ENCODE measurements at places on chromosomes 4 and X.

- DNase-seq = no peak
Measured at GRCh38 chr4:176333076-176333475, 13.3 kb downstream of the SPCS3 start.

DNA sequence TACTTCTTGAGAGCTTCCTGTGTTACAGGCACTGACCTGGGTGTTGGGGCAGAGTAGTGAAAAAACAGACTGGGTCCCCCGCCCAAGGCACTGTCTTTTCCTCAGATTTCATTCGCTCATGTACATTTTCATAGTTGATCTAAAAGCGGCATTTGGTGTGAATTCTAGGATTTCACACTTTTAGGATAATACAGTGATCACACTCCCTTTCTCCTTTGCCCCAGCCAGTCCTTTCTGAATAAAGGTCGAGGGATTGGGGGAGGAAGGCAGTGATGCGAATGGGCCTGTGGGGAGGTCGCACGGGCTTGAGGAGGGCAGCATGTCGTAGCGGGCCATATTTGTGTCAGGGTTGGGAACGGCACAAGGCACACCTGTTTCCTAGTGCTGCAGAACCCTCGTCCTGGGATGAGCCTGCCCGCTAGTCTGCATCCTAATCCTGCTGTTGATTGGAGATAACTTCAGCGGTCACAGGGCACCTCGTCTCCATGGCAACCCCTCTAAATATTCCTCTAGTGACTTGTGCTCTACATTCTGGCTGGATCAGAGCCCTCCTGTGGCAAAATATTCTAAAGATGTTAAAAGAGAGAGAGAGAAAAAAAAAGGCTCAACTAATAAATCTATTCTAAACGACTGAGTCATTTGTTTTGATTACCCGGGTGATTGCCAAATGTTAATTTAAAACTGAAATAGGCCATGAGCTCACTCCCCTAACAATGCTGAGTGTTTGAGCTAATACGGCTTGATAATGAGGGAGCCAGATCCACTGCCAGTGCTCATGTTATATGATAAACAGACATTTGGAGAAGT lies 21.8 kb downstream of the FHL1 start:
- no peak for DNase-seq

- DNase-seq = peak; percentile 23
Measured at GRCh38 chrX:71910986-71911730, 513 bp downstream of the NHSL2 start.

GRCh38 chrX:150158554-150159332 lies 204.4 kb upstream of the MAMLD1 start:
- DNase-seq = no peak

DNA sequence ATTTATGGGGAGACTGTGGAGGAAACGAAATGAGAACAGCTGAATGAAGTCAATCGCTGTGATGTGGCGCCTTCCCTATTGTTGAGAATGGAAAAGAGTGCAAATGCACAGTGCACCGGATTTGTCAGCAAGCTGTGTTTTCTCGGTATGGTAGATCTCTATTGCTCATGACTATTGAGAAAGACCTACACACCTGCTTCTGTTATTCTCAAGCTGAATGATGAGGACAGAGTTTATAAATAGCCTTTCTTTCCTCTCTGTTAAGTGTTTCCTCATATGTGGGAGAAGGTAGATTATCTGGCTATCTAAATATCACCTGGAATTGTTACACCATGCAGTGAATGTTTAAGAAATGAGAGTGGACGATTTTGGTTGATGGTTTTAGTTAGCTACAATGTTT lies 650.7 kb downstream of the IL1RAPL1 start:
- peak; percentile 22 for DNase-seq

GRCh38 chrX:11611965-11612364 lies 53.8 kb downstream of the ARHGAP6 start:
- DNase-seq = no peak

GRCh38 chrX:115649461-115650063 lies 88.6 kb downstream of the PLS3 start:
- DNase-seq = no peak
